ENCODE measurements at places on chromosomes 2 and 18.

DNA sequence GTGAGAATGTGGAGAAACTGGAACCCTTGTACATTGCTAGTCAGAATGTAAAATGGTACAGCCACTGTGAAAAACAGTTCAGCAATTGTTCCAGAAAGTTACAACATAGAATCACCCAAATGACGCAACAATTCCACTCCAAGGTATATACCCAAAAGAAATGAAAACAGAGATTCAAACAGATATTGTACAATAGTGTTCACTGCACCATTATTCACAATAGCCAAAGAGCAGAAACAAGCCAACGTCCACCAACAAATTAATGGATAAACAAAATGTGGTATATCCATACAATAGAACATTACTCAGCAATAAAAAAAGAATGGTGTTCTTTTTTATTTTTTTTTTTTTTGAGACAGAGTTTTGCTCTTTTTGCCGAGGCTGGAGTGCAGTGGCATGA lies 10.9 kb downstream of the CLASP1 start:
- no peak for DNase-seq

DNA sequence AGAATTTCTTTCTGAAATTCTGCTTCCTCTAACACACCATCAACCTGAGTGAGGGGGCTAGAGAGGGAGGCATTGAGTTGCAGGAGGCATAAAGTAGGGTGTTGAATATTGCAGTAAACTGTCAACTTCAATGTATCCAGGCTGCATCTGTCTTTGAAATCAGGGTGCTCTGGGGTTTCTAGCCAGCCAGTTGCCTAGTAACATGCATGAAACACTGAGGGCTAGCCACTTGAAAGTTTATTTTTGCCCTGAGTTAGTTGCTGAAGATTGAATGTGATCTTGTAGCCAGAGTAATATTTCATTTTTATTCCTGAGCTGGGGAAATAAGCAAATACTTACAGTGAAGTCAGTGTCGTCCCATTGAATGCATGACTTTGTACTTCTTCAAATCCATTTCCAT lies 41.9 kb downstream of the LHCGR start:
- no peak for DNase-seq

- DNase-seq: no peak
Observed at GRCh38 chr2:8575038-8575833, 106.6 kb upstream of the ID2 start.

DNA sequence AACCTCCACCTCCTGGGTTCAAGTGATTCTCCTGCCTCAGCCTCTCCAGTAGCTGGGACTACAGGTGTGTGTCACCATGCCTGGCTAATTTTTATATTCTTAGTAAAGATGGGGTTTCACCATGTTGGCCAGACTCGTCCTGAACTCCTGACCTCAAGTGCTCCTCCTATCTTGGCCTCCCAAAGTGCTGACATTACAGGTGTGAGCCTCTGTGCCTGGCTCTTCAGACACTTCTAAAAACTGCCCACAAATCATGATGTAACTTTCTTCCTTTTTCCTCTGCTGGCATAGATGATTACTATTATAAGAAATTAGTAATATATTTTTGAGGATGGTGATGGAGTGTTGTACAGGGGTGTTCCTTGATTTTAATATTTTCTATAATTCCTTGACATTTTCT lies 6.0 kb downstream of the OSBPL6 start:
- DNase-seq: no peak

DNA sequence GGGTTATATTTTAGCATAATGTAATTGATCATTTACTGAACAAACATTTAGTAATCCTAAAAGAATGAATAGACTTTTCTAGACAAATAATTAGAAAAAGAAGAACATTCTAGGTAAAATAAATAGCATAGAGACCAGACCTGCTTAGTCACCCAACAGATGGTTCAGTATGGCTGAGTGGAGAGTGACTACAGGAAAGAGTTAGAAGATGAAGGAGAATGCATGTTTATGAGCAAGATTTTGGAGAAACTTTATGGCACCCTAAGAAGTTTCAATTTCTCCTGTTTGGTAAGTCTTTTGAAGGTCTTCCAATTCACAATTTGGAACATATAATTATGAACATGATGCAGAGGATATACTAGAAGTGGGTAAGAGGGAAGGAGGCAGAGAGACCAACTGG lies 32.9 kb downstream of the FAP start:
- no peak for DNase-seq

DNA sequence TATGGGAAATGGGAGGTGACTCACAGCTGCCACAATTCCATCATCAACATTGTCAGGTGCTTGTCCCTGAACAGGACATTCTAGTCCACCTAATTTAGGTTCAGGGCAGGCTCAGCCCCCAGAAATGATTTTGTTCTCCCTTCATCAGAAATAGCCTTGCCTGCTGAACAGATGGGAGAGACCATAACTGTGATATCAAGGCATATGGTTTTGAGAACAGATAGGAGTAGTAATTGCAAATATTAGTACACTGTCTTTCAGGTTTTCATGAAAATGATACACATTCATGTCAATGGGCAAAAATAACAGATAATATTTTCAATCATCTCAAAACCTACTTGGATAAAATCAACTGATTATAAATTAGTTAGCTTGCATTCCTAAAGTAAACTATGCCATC lies 316.5 kb downstream of the MBD2 start:
- DNase-seq: no peak

DNA sequence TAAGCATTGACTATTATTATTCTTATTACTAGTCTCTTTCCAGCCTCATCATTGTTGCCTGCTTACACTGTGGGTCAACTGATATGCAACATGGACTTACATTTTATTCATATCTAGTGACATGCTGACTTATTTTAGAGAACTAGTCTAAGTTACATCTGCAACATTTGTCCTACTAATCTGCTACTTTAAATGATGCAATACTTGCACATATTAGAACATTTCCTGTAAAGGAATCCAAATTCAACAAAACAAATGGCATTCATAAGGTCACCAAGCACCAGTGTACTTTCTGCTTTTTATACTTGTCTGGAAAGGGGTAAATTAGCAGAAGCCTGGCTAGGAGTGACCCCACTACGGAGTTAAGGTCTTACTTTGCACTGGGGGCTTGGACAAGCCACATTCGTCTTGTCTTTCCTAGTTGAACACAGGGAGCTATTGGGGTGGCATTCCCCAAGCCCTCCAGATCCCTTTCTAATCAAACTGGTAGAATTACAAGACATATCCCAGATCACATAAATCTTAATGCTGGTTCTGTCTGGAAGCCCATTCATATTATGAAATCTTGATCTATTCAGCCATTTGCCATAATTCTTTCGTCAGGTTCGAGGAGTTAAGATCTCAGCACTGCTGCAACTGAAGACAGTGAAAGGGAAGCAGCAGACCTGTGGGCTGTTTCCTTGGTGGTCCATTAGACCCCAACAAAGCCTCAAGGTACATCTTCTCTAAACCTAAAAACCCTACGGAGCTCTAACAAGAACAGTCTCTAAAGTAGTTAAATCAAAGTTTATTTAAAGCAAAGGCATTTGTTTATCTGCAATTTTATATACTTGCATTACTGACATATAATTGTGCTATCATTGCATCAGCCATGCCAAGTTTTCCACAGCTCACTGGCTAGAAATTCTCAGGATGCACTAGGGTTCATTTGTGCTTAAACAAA lies 49.9 kb upstream of the RTN4 start:
- no peak for DNase-seq

DNA sequence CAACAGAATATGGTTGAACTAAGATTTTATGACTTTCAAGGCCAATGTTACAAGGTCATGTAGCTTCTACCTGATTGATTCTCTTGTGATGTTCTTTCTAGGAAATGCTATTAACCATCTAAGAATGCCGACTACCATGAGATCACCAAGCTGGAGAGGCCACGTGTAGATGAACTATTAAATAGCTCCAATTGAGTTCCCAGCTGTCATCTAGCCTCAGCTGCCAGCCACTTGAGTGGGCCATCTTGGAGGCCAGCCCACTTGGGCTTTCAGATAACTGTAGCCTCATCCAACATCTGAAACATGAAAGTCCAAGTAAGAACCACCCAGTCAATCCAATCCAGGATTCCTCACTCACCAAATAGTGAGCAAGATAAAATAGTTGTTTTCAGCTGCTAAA lies 376.9 kb upstream of the TMEFF2 start:
- no peak for DNase-seq

All from SHP77 treated with DMSO at 0.1 percent for 48 hours (cell line).